ENCODE measurements at places on chromosomes 12 and 14.

DNA sequence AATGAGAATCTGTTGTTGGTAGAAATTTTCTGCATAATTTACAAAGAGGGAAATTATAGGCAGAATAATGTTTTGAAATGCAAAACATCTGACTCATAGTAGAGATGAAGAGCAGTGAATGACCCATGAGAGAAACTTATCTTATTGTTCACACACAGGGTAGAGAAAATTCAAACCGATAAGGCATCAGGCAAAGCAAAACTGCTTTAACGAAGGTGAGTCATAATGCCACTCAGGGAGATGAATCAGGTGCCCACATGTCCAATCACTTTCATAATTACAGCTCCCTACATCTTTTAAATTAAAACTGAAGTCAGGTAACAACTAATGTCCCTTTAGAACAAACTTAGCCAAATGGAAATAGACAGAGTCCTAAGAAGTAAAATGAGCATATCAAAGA is 265.6 kb upstream of the GARIN6 start:
- DNase-seq: no peak

DNA sequence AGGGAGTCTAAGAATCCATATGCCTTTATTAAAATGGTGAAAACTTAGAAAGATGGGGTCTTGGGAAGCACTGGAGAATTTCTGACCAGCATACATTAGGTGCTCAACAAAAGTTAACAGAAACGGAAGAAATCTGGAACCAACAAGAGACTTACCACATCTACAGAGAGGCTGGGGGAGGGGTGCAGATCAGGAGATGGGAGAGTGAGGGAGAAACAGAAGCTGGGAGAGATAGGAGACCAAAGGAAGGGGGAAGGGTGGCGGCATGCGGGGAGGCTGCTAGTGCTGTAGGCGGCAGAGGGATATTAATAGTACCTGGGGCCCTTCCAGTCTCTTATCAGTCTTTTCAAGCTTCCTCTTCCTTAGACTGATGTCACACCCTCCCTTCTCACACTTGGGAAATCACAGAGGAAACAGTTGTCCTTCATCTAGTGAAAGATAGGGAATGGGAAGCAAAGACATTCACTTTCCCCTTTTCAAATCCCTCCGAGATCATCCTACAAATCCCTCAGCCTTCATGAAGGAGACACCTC is 18.1 kb downstream of the ZBTB39 start:
- DNase-seq: no peak

DNA sequence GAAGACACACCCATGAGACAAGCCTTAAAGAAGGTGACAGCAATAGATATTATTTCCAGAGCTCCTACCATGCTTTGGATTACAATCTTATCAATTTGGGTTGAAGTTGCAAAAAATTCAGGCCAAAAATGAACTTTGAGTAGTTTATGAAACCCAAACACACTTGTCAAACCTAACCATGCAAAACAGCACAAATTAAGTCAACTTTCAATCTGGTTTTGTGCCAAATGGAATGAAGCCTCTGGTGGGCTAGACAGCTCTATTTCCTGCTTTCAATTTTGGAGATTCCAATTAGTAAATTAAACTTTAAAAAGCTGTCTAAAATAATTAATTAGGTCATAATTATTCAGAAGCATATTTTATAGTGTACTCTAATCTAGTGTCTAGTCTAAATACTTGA is 203.4 kb downstream of the SYT1 start:
- DNase-seq: no peak

DNA sequence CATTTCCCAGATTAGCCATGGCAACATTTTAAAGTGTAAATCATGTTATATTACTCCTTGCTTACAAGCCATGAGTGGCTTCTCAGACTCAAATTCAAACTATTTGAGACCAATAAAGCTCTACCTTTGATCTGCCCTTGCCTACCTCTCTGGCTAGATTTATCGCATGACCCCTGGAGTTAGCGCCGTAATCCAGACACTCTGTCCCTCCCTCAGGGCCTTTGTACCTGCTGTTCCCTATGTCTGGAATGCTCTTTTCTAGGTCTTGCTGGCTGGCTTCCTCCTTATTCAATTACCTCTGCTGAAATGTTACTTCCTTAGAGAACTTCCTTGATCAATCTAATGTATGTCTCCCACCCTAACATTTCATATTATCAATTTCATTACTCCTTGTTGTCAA is 16.3 kb downstream of the SIX4 start:
- DNase-seq: no peak

DNA sequence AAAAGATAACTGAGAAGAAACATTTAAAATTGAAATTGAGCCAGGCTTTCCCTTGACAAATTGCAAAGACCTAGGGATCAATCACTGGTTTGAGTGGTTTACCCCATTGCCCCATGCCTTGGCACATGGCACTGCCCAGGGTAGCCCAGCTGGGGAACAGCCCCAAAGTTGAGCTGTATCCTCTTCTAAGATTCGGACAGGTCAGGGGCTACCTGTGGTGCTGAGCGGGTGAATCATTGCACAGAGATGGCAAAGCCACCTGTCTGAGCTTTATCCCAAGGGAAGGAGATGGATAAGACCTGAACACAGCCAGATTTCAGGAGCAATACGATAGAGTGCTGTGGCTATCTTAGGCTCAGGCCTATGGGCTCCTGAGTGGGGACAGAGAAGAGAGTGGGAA is 7.0 kb downstream of the IFI27L2 start:
- DNase-seq: no peak

GRCh38 chr12:25982416-25982815 is 23.9 kb downstream of the RASSF8 start:
- no peak for DNase-seq

- DNase-seq: no peak
These were observed 22.2 kb upstream of the LRTM2 start for GRCh38 chr12:1797991-1798640.

- DNase-seq: peak; percentile 81
These were observed 41.5 kb downstream of the BCL11B start for GRCh38 chr14:99230208-99231151.

DNA sequence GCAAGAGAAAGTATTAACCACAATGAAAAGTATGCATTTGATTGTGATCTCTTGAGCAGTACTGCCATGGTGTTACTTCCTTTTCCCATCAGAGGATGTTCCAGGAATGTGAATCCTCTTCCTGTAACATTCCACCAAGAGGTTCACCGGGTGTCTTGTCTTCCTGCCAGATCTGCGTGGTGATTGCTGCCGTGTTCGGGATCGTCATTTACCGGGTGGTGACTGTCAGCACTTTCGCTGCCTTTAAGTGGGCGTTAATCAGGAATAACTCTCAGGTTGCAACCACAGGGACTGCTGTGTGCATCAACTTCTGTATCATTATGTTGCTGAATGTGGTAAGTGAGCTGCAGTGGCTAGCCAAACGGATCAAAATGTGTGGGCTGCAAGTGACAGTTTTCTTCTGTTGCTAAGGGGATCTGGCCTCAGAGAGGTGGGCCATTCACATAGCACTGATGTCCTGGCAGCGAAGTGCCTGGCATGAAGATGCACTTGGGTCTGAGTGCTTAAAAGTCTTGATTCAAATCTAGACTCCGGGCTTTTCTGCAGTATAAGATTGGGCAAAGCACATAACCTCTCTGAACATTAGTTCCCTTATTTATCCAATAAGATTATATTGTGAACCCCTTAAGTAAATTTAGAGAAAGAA is 123.4 kb downstream of the SLC5A8 start:
- no peak for DNase-seq

GRCh38 chr14:46840944-46841720 is 189.6 kb upstream of the RPL10L start:
- DNase-seq: no peak

All from stimulated activated CD4-positive, alpha-beta T cell treated with anti-CD3 and anti-CD28 coated beads, Interleukin-4, amount 100 ng/mL, for 24 hours (primary cell).